ENCODE measurements at places on chromosomes 2 and 18.

DNA sequence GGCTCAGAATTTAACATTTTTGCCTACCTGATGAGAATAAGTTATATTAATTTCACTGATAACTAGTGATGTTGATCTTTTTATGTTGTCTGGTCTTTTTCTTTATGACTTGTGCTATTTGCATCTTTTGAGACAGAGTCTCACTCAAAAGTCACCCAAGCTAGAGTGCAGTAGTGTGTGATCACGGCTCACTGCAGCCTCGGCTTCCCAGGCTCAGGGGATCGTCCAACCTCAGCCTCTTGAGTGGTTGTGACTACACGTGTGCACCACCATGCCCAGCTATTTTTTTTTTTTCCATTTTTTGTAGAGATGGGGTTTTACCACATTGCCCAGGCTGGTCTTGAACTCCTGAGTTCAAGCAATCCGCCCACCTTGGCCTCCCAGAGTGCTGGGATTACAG, 7.5 kb downstream of the SMCHD1 start:
- DNase-seq: no peak

- no peak for DNase-seq
Observed at GRCh38 chr18:8562919-8563318, 46.3 kb upstream of the RAB12 start.

DNA sequence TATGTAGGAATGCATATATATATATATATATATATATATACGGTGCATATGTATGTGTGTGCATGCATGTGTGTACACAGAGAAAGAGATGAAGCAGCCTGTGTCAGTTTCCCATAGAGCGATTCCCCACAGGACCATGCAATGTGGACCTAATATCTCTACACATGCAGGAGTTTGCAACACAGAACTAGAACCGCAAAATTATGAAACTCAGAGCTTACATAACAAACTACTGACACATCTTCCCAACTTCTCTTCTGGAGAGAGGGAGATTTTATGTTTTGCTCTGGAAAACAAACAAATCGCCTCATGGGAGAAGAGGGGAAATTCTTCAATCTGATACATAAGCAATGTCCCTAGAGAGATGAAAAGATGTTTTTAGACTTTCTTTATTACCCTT, 377.2 kb downstream of the LRATD1 start:
- no peak for DNase-seq

DNA sequence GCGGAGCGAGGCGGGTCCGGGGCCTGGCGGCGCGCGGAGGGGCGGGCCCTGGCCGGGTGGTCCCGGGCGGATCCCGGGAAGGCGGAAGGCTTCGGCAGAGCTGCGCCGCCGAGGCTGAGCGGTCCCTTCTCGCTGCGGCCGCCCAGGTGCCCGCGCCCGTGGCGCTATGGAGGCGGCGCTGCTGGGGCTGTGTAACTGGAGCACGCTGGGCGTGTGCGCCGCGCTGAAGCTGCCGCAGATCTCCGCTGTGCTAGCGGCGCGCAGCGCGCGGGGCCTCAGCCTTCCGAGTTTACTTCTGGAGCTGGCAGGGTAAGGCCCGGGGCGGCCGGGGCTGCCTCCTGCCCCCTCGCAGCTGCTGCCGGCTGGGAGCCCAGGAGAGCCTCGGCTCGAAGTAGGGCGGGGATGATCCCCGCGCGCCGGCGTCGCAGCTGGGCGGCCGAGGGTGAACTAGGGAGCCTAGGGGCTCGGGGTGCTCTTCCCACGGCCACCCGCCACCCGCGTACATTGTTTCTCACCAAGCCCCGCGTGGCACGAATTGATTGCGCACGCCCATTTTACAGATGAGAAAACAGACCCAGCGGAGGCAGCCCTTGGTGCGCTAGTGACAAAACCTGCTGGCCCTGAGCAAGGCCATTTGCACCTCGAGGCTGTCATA, at the start of gene SLC66A3:
SLC66A3 (plus strand) TSS at position 87 of the 655 bp plus-strand sequence; CDS start at position 167, 80 bp downstream.
- no peak for DNase-seq

GRCh38 chr2:160156100-160156499, 44.0 kb downstream of the ITGB6 start:
- DNase-seq: no peak

GRCh38 chr2:33336036-33336625, 140.3 kb upstream of the RASGRP3 start:
- no peak for DNase-seq

DNA sequence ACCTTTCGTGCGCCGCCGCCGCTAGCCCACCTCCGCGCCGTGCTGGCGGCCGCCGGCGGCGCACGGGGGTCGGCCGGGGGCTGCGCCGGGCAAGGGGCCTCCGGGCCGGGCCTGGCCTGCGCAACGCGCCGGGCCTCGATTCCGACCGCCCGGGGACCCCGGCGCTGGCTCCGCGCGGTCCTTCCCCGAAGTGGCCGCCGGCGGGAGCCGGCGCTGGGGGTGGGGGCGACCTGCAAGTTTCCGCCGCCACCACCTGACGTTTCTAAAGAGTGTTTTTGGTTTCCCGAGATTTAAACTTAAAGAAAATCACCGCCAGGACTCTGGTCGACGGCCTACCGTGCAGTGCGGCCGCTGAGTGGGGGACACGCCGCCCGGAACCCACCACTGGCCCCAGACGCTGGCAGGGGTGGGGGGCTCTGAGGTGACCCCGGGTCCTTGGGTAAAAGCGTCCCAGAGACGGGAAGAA, 3.8 kb upstream of the GATA6 start:
- DNase-seq: no peak

DNA sequence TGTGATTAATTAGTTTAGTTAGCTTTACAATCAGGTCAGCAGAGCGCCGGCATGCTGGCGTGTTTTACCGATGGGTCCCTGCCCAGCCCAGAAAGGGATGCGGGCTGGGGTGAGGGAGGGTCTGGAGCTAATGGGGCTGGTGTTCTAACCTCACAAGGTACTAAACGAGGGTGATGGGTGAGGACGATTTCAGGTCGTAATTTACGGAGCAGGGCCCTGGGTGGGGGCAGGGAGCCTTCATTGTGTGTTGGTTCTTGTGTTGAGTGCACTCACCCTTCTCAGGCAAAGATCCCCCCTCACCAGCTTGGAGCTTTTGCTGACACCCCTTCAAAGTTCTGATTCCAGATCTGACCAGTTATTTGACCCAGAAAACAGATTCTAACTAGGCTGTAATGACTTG, 39.5 kb downstream of the PTGR3 start:
- no peak for DNase-seq

DNA sequence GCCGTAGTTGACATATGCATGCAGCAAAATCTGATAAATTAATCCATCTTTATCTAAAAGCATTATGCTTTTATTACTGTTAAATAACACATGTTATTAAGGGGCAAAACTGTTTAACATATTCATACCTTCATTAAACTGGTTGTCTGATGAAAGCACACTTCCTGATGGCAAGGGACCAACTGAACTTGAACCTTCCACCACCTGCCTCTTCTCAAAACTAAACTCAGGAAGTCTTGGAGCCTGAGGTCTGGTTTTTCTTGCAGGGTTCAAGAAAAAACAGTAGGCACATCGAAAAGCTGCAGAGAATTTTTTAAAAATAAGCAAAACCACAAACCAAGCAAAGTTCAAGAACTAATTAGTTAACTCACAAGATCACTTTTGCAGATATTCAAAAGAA, 64.9 kb downstream of the LNPK start:
- DNase-seq: no peak

GRCh38 chr2:118800736-118801135, 46.7 kb downstream of the EN1 start:
- no peak for DNase-seq

DNA sequence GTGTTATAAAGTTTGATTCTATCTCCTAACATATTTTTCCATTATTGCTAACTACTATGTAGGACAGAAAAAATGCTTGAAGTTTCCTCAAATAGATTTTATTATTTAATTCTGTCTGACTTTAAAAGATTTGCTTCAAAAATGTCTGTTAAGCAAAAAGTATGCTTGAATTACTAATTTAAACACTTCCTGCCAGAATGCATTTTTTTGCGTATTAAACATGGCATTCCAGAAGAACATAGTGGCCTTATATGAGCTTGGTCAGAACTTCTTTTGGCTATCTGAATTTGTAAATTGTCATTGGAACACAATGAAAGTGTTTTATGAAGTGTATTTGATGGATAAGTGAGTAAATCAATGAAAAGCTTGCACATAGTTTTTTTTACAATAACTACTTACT, 37.8 kb downstream of the MBD5 start:
- DNase-seq: no peak

DNA sequence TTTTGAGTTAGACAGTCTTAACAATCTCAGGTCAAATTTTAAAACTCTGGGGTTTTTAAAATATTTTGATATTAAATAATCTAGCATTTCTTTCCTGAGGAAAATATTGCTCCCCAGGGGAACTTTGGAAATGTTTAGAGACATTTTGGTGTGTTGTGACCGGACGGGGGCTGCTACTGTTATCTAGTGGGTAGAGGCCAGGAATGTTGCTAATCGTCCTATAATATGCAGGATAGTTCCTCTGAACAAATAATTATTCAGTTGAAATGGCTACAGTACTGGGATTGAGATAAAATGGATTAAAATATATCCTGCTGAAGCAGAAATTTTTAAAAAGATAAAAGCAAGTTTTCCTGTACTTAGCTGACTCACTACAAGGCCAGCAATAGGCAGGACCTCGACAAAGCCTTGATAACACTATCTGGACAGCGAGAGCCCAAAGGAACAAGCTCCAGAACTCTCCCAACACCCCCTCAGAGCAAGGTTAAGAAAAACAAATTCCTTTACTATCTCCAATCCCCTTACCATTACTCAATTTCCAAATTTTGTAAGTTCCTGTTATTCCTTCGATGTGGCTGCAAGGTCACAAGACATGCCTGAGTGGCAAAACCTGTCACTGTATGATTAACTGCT, 1407.4 kb downstream of the SUCLG1 start:
- no peak for DNase-seq

GRCh38 chr2:172586245-172586891, 30.5 kb downstream of the PDK1 start:
- DNase-seq: no peak

GRCh38 chr2:69291004-69291650, 95.9 kb downstream of the GFPT1 start:
- DNase-seq: no peak

- no peak for DNase-seq
Observed at GRCh38 chr2:120111193-120111592, 98.3 kb downstream of the EPB41L5 start.

DNA sequence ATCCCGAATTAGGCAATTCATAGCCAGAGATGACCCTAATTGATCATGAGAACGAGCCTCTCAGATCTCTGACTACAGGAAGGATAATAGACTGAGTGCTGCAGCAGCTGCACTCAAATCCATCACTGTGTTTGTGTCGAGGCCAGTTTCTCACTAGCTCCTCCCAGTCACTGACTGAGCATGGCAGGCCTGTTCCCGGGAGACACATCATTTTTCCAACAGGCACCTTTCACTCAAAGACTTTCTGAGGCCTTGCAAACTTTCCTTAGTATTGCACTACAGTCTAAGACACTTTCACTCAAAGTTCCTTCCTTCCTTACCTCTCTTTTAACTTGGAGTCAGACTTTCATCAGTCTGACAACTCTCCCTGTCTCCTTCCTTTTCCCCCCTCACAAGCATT, 13.7 kb downstream of the SOS1 start:
- DNase-seq: no peak

DNA sequence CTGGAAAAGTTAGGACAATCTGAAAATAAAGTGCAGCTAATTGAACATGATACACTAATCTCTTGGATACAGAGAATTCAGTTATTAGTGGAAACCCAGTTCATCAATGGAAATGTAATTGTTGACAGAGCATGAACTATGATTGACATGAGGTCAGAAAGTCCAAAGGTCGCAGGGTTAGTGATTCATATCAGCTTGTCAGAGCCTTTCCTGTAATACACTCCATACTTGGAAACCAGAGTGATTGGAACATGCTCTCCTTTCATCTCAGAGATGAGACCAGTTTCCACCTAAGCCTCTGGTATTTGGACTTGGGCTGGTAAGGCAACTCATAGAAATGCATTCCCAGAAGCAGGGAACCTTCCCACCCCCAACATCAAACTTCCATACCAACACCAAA, 8.5 kb upstream of the NCKAP5 start:
- DNase-seq: no peak

DNA sequence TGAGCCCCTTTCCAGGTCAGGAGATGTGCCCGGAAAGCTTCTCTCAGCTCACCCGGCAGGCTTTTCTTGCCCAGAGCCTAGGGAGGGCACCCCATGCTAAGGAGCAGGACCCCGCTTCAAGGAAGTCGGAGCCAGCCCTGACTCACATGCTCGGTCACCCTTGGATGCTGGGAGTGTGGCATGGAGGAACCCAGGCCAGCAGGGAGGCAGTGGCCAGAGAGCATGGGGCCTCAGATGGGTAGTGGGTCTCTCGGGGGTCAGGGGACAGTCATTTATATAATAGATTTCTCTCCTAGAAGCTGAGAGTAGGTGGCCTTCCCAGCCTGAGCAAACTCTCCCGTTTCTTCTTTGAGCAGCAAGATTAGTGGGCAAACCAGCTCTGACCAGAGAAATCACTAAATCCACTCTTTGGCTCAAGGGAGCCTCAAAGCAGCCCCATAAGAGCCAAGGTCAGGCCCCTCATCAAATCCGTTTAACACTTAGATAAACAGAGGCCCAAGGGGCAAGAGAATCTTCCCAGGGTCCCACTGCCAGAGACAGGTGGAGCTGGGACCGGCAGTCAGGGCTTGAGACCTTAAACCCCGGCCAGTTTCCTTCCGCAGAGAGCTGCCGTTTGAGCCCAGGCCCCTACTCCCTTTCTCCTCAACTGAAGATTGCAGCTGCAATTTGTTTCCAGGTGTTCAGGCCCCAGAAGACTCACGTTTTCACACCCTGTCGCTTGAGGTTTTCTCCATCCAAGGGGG, 113.1 kb downstream of the CYP26B1 start:
- no peak for DNase-seq

DNA sequence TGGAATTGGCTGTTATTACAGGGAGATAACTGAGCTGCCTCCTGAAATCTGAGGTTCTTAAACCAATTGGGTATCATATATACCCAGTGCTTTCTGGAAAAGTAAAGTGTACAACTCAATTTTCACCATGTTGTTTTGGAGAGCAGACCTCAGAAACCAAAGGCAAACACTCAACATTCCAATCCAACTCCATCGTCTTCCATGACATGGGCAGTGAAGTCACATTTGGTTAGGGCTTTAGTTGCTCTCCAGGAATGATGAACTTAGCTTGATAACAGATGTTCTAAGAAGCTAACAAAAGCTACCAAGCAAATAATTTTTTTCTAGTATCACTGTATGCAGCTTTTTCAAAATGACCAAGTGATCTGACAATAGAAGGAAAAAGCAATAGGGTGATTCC, 107.0 kb upstream of the SLC35G4 start:
- DNase-seq: no peak

DNA sequence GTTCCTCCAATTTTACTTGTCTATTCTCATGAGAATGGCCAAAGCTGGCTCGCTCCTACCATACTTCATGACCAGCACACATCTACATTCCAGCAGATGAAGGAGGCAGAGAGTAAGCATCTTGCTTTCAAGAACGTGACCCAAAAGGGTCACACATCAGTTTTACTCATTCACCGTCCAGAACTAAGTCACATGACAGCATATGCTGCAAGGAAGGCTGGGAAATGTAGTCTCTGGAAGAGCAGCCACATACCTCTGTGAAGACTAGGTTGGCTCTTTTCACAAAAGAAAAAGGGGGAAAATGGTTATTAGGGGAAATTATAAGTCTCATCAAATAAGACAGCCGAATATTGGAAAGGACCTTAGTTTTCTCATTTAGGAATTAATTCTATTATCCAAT, 835.3 kb downstream of the EPHA4 start:
- DNase-seq: no peak

GRCh38 chr2:41659758-41660157, 388.1 kb upstream of the PKDCC start:
- DNase-seq: no peak

- DNase-seq: peak; percentile 30
Observed at GRCh38 chr18:63439334-63439733, 17.1 kb upstream of the VPS4B start.

All from activated T-cell treated with anti-CD3 and anti-CD28 coated beads for 4 hours (primary cell).